Stimulated activated CD8-positive, alpha-beta memory T cell treated with anti-CD3 and anti-CD28 coated beads, Interleukin-15, amount 100 ng/mL, for 4 hours (primary cell): ENCODE measurements at places on chromosomes 12 and 14.

GRCh38 chr12:92703786-92704185 is 997 bp downstream of the PLEKHG7 start:
- no peak for DNase-seq

GRCh38 chr14:32492457-32492856 is 163.4 kb downstream of the AKAP6 start:
- no peak for DNase-seq

- DNase-seq, result no peak
Observed at GRCh38 chr12:104909761-104910160, 48.3 kb downstream of the SLC41A2 start.

DNA sequence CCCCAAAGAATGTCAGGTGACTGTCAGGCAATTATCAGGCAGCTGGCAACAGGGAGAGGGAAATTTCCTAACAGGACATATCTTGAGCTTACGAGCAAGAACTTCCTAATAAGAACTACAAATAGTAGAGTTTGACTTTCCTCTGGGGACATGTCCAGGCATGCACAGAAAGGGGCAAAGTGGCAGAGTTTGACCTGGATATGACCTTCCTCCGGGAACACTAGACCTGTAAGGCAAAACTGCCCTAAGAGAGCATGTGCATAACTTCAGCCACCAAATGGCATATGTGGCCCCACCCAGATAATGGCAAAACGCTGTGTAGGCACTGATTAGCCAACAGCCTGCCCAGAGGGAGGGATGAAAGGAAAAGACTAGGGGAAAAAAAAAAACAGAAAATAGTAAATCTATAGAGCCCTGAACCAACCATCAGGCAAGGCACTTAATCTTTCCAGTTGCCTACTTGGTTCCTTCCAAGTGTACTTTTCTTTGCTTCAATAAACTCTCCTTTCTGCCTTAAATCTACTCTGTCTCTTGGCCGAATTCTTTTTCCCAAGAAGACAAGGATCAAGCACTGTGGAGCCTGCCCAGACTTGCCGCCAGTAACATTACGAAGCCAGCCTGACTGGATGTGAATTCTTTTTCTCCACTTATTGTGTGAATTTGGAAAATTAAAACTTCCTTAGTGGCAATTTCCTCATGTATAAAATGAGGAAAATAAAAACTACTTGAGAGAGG is 164.1 kb downstream of the SPTSSA start:
- no peak for DNase-seq

DNA sequence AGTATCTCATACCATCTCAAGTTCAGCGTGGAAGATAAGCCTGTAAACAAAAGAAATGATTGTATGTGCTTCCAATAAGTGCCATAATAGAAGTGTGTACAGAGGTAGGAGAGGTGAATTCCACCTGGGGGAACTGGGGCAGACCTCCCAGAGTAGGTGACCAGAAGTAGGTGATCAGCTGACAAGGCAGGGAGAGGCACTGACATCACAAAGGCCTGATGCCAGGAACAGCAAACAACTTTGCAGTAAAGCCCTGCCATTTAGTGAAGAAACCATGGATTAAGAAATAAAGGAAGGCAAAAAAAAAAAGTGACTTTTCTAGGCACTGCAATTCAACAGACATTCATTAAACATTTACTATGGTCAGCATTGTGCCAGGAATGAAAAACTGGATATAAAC is 31.1 kb downstream of the NR1H4 start:
- no peak for DNase-seq
